ENCODE measurements at places on chromosomes 3 and 15.

- no peak for DNase-seq
Observed at GRCh38 chr15:63874616-63875015, 40.9 kb upstream of the HERC1 start.

GRCh38 chr15:63600001-63600615 lies 2.9 kb downstream of the FBXL22 start:
- peak; percentile 24 for DNase-seq

DNA sequence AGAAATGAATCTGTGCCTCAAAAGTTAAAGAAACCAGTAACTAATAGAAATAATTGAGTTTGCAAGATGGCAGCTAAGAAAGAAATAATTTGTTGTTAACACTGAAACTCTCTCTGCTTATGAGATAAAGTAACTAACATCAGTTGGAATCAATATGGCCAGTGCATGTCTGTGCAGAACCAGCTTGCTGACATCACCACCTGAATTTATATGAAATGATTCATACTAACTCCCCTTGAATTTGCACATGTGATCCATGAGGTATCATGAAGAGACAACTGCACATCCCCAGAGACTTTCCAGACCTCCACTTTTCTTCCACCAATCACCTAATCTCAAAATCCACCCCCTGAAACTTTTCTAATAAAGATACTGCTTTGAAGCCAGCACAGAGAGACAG lies 10.3 kb upstream of the SLC25A38 start:
- no peak for DNase-seq

GRCh38 chr3:103025880-103026279 lies 591.1 kb downstream of the ZPLD1 start:
- no peak for DNase-seq

DNA sequence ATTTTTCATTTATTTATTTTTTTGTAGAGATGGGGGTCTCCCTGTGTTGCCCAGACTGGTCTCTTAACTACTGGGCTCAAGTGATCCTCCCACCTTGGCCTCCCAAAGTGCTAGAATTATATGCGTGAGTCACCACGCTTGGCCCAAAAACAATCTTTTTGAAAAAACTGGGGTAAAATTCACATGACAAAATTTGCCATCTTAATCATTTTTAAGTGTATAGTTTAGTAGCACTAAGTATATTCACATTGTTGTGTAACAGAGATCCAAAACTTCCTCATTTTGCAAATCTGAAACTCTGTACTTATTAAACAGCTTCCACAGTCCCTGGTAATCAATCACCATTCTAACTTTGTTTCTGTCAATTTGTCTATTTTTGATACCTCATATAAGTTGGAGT lies 5.2 kb downstream of the SNX1 start:
- DNase-seq, result peak; percentile 59

DNA sequence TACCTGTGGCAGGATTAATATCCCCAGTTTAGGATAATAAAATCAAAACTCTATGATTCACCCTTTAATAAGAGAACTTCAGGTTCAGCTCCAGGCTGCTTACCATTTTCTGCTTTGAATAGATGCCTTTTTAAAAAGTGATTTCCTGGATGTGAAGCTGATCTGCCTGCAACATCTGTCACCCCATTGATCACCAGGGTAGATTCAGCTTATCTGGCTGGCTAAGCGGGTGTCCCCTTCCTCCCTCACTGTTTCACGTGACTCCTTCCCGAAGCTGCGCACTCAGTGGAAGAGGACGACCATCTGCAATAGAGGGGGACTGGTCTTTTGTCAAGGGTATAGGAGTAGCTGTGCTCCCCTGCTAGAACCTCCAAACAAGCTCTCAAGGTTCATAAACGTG lies 128.1 kb downstream of the IL1RAP start:
- DNase-seq, result no peak

- DNase-seq, result peak; percentile 76
Observed at GRCh38 chr15:55627730-55628368, 39.7 kb upstream of the PYGO1 start.

DNA sequence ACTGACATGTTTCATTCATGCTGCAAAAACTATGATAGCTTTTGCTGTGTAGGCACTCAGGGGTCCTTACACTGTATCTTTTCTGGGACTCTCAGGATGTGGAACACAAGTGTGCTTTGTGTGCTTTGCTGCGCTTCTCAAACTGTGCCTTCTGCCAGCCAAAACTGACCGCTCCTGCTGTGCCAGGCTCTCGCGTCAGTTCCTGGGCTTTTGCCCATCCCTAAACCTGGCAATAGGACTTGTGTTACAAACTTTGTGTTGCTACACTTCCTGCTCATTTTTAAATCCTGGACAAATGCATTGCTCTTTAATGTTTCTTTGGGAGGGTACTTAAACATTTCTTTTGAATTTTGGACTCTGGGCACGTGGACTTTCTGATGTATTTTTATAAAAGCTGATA lies 60.3 kb downstream of the DIPK2A start:
- no peak for DNase-seq

- no peak for DNase-seq
Observed at GRCh38 chr3:22565393-22565792, 637.7 kb upstream of the UBE2E2 start.

- DNase-seq, result no peak
Observed at GRCh38 chr3:184241447-184242296, 7.1 kb downstream of the ALG3 start.

- DNase-seq, result no peak
Observed at GRCh38 chr3:179885950-179886349, 150.8 kb downstream of the PEX5L start.

DNA sequence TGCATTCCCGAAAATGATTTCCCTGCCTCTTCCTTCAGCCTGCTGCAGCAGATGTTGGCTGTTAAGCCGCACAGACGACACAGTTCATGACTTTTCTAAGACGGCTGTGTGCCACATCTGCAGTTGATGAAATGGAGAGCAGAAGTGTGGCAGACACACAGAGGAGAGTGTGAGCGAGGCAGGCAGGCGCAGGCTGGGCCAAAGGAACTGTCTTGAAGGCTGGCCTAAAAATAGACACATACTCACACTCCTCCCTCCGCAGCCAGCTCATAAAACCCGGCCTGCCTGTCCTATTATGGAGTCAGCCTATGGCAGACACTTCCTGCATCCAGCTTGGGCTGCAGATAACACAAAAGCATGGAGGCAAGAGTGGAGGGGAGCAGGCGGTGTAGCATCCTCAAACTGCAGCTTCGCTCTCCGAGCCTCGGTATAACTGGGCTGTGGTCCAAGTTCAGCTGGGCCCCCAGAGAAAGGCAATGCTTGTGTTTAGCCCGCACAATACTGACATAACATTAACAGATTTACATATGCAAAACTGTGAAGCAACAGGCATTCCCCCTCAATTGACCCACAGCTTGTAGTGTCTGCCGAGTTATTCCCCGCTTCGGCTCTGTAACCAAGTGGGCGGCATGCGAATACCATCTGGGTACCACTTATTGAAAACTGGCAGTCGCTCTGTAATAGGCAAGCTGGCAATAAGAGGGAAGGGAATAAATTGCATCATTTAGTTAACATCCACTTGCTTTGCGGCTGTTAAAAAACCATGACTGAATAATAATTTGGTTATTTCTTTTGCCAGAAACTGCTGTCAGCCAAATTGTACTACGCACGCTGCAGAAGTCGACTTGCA lies 40.8 kb downstream of the FOXP1 start:
- DNase-seq, result peak; percentile 87

DNA sequence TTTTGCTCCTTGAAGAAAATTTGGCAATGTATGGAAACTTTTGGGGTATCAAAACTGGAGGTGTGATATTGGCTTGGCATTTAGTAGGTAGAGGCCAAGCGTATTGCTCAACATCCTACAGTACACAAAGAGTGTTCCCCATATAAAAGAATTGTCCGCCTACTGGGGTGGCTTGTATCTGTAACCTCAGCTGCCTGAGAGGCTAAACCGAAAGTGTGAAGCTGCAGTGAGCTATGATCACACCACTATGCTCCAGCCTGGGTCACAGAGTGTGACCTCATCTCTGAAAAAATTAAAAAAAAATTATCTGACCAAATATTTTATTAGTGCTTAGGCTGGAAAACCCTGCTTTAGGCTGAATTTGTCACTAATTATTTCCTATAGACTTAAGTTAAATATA lies 483.9 kb downstream of the PYDC2 start:
- no peak for DNase-seq

DNA sequence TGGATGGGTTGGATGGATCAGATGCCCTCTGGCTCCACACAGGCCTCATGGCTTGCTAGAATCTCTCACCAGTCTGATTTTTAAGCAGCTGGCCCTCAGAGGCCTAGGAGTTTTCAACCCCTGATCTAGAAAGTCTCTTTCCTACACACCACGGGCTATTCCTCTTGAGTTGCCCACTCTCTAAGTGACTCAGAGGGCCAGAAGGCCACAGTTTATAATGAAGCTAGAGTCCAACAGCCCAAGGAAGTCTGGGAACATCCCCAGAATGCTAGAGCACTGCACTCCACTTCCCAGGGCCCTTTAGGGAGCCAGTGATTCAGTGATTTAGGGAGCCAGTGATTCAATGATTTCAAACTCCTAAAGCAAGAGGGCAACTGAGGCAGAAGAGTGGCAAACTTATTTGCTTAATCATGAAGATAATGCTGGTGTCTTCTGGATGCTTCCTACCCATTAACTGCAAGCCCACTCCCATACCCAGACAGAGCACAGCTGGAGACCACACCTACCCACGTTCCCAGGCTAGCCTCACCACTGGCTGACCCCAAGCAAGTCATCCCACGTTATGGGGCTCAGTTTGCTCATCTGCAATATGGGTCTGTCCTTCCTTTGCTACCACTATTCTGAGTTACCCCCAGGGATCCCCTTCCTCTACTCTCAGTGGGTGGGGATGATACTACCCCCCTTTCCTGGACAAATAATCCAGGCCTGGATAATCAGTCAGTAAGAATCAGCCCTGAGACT lies 36.7 kb downstream of the ABTB1 start:
- no peak for DNase-seq

DNA sequence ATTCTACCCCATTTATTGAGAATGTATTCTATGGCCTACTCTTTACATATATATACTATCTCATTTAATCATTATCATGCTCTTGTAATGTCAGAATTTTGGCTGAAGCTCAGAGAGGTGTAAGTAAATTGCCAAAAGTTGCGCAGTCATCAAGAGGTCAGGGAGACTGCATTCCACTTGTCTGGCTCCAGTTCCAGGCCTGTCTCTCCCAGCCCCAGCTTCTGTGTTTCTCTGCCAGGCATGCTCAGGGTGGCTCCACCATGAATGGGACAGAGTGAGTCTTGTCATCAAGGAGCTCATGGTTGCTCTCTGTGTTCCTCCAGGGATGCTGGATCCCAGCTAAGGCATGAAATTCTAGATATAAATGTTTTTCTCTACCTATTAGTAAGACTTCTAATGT lies 635.1 kb upstream of the MDFIC2 start:
- DNase-seq, result no peak

GRCh38 chr3:155744010-155744625 lies 753 bp downstream of the PLCH1 start:
- DNase-seq, result peak; percentile 58

GRCh38 chr3:25090698-25091453 lies 337.2 kb upstream of the RARB start:
- no peak for DNase-seq

DNA sequence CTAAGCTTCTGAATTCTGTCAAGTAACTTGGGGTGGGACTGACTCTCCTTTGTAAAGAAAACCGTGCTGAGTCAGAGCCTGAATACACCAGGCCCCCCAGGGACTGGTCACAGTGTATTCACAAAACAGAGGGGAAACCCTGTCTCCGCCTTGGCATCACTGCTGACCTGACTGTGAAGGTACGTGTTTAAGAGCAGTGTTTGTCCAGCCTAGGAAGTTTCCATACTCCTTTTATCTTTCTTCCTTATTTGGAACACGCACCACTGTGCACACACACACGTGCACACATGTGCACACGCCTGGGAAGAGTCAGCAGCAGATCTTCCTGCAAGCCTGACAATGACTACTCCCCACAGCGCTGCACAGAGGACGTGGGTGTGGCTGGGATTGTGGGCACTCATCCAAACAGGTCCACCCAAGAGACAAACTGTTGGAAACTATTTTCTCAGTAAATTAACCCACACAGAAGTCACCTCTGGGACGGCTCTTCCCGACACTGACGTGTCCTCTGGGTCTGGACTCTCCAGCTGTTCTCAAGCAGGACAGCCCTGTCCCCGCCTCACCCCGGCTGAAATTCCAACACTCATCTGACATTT lies 87.7 kb downstream of the ATP10A start:
- DNase-seq, result peak; percentile 30

DNA sequence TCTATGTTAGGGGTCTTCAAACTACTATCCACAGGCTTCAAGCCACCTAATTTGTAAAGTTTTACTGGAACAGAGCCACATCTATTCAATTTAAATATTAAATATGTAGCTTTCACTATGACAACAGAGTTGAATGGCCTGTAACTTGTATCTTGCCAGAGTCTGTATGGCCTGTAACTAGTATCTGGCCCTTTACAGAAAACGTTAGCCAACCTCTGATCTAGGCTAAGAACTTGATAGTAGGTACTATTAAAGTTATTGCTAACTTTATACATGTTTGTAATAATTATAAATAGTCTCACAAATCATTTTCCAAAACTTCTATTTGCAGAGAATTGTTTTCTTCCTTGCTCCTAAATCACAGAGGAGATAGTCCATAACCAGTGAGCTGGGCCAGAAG lies 40.0 kb downstream of the ANKRD28 start:
- DNase-seq, result no peak

GRCh38 chr15:30954674-30955073 lies 36.8 kb downstream of the MTMR10 start:
- DNase-seq, result no peak

- DNase-seq, result no peak
Observed at GRCh38 chr3:172786036-172786435, 35.5 kb downstream of the ECT2 start.

- DNase-seq, result no peak
Observed at GRCh38 chr3:114351123-114351821, 57.4 kb downstream of the TIGIT start.

GRCh38 chr3:161508852-161509477 lies 12.4 kb downstream of the OTOL1 start:
- peak; percentile 35 for DNase-seq

- DNase-seq, result peak; percentile 73
Observed at GRCh38 chr3:71753701-71754609, at the start of gene GPR27. Gene GPR27, plus strand, starts transcription at chr3:71753855. Its CDS starts 195 bp downstream, at chr3:71754050.

- DNase-seq, result no peak
Observed at GRCh38 chr3:170137986-170138385, 43.5 kb downstream of the PHC3 start.

DNA sequence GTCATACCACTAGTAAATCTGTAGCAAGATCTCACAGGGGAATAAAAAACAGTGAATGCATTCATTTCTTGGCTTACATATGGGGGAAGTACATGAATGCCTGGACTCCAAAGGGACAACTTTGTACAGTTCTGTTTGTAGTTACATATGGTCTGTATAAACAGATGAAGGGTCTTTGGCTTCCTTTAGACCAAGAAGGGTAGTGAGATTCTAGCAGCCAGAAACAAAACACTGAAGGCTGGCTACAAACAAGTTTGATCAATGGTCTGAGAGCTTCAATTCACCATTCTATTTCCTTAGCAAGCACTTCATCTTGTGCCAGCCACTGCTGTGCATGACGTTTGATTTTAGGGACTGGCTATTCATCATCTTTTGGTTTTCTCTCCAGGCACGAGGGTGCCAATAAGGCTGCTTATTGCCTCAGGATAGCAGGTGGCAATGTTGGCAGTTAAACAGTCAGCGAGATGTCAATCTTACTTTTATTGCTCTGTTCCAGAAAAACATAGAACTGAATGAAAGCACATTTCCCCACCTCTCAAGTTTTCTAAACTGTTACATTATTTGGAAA lies 313.7 kb upstream of the COL8A1 start:
- DNase-seq, result no peak
